AG04449 (cell line): ENCODE measurements at places on chromosomes 16 and 17.
A peak's percentile ranks its signal among the peaks of the same experiment; 100 is the strongest.

GRCh38 chr17:50956409-50956749 is 90.2 kb upstream of the TOB1 start:
- no peak for DNase-seq

- no peak for DNase-seq
Measured at GRCh38 chr17:35778641-35779196, 16.7 kb downstream of the MMP28 start.

DNA sequence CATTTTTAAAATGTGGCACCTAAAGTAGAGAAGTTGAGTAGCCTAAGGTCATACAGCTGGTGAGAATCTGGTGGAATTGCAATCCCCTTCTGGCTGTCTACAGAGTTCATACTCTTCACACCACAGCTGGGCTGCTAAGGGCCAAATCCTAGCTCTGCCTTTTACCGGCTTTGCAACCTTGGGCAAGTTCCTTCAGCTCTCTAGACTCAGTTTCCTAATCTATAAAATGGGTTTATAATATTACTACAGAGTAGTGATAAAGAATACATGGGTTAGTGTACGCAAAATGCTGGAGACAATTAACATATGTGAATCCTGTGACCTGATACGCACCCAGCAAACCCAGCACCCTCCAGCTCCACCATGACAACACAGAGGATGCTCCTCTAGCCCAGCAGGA is 298.2 kb upstream of the MAF start:
- no peak for DNase-seq

- DNase-seq: no peak
Measured at GRCh38 chr17:8896087-8896486, 28.6 kb upstream of the PIK3R6 start.

DNA sequence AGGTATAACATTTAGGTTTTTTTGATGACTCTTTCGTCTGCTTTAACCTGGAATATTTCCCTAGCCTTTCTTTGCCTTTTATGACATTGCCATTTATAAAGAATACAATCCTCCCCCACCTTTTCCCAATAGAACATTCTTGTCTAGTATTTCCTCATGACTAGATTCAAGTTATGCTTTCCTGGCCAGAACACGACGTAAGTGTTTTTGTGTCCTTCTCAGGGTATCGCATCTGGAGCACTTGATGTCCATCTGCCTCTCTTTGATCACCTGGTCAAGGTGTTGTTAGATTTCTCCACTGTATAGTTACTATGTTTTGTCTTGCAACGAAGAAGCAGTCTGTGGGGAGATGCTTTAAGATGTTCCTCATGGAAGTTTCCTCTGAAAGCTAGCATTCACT is 87.4 kb downstream of the MSI2 start:
- no peak for DNase-seq

DNA sequence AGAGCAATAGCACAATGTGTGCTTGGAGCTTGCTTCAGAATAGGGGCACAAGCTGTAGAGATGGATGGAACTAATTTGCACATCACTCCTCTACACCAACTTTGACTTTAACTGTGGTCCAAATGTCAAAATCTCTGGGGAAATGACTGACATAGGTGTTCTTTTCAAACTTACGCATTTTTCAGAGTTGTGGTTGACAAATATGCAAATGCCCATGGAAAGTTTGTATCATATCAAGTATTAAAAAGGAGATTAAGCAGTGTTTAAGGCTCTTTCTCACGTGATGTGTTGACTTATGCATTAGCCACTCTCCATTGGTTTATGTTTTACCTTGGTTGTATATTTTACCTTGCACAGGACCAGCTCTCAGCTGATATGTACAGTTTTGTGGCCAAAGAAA is 77.1 kb downstream of the ELAC2 start:
- DNase-seq: no peak

GRCh38 chr16:16890964-16891363 is 512.0 kb downstream of the NPIPA7 start:
- no peak for DNase-seq

GRCh38 chr17:28807925-28808634 is 34.5 kb downstream of the FAM222B start:
- DNase-seq: peak; percentile 52
